ENCODE measurements at places on chromosomes 6 and 20.

DNA sequence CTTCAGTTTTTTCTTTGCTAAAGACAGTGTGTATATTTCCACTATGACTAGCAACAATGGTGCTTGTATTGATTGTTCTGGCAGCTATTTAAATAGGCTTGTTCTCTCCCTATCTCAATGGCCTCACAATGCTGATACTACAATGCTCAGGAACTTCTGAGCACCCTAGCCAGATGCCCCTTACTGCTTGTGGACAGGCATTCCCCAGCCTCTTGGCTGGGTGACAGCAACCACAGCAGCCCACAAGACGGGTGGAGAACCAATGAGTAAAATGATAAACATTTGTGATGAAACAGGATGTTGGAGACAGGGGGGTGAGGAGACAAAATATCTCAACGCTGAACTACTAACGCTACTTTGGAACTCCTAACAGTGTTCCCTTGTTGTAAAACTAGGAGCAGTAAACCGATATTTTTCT is 42.3 kb downstream of the HIVEP2 start:
- DNase-seq, result no peak

GRCh38 chr20:53129563-53129962 is 157.4 kb downstream of the TSHZ2 start:
- DNase-seq, result no peak

DNA sequence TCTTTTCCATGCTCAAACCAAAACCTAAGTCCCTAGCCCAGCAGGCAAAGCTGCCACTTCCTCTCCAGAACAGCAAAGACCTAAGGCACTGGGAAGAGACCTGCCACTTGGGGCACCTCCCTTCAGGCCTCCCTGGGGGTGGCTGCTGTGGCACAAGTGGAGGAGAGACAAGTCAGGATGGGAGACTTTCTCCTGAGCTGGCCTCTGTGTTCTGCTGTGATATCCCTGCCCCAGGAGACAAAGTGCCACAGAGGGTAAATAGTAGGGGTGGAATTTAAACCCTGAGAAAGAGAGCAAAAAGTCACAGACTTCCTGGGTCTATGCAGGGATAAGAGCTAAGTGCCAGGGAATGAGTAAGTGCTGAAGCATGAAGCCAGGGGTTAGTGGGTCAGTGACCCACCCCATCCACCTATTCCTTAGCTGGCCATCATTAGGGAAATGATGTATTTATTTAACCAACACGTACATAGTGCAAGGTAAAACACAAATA is 84.2 kb downstream of the MRPL14 start:
- no peak for DNase-seq

- DNase-seq, result no peak
Measured at GRCh38 chr6:89023591-89024441, 56.7 kb upstream of the PNRC1 start.

DNA sequence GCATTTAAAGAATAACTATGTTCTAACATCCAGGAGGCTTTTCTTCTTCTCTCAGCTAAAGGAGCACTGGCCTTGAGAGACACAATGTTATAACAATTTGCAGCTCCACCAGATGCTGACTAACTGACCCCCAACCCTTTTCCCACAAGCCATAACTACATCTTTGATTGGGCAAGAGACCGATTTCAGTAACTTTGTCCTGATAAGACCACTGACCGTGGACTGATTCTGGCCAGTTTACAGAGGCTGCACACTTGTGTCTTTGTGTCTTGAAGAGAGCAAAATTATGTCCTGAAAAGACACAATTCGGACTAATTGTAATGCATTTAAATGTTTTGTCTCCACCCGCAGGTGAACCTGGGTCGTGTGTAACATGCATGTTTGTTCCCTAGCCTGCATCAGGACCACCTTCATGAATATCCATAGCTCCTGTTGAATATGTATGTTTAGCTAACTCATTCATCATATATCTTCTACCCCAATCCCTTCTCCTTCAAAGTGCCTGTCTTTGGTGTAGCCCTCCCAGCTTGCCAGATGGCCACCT is 22.3 kb downstream of the ABRACL start:
- no peak for DNase-seq

- no peak for DNase-seq
Measured at GRCh38 chr6:151999194-151999593, 191.7 kb downstream of the ESR1 start.

DNA sequence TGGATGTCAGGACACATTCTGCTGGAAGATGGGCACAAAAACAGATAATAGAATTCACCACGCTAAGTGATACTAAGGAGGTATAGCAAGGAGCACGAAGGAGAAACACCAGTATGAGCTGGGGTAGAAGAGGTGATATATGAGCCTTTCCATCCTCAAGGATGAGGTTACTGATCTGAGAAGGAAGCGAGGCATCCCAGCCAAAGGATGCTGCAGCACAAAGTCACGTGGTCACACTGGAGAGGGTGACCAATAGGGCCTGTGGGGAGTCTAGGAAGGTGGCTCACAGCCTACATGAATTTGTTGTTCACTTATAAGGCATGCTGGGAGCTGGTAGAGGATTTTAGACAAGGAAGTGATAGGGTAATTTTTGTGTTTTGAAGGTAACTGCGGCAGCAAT is 1.4 kb downstream of the GINS1 start:
- no peak for DNase-seq

GRCh38 chr6:135983718-135984343 is 132.3 kb downstream of the PDE7B start:
- no peak for DNase-seq

GRCh38 chr6:18328540-18328939 is 58.6 kb upstream of the RNF144B start:
- no peak for DNase-seq

DNA sequence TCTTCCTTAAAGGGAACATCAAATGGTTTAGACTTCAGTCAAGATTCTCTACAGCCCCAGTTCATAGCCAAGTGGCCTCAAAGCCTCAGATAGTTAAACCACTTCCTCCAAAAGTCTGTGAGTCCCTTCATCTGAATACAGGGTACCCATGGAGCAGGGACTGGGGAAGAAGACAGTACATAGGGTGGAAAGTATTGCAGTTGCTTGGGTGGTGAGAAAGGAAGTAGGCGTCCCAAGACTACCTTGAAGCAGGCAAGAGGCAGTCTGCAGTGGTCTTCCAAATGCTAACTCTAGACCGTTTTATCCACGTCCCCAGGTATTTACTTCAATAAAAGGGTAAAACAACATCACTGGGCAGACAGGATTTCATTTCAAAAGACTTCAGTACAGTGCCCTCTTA is 2.0 kb downstream of the FYN start:
- no peak for DNase-seq

GRCh38 chr6:34030831-34031624 is 114.9 kb downstream of the GRM4 start:
- no peak for DNase-seq

GRCh38 chr20:54515793-54516628 is 40.6 kb downstream of the DOK5 start:
- DNase-seq, result no peak

DNA sequence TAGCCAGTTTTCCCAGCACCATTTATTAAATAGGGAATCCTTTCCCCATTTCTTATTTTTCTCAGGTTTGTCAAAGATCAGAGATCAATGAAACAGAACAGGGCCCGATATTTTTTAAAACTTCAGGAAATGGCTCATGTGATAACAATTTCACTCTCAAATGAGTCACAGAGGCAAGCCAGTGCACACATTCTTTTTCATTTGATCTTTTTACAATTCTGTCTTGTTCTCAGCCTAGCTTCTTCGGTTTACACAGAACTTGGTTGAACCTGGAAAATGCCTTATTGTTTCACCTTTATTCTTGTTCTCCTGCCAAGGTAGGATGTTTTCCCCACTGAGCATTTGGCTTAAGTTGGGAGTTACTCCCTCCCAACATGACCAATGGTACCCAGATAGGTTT is 258.9 kb downstream of the COL12A1 start:
- DNase-seq, result no peak

- DNase-seq, result no peak
Measured at GRCh38 chr6:108748959-108749358, 99.3 kb upstream of the ARMC2 start.
